ENCODE measurements at places on chromosomes 3 and 15.

DNA sequence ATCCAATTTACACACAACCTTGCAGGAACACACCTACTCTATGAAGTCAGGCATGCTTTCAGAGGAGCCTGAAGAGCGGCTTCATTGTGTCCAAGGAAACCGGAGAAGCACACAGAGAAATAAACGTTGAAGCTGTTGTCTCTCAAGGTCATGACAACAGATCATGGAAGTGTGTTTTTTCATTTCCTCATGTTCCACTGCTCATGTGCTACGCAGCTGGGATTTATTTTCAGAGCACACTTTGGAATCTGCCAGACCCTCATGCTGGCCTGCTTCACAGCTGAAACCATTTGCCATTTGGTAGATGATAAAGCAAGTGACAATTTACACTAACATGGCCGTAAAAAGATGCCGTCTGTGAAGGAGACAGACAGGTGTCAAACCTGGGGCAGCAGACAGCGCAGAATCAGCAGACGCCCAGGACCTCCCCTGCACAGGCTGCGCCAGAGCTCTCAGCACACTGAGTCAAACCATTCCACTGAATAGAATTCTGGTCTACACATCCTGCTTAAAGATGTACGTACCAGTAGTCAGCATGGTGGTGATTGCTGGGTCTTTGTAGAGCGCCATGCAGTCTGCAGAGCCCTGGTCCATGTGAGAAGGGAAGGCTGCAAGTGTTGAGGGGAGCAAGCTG, 99.3 kb downstream of the ARNT2 start:
- DNase-seq = no peak

DNA sequence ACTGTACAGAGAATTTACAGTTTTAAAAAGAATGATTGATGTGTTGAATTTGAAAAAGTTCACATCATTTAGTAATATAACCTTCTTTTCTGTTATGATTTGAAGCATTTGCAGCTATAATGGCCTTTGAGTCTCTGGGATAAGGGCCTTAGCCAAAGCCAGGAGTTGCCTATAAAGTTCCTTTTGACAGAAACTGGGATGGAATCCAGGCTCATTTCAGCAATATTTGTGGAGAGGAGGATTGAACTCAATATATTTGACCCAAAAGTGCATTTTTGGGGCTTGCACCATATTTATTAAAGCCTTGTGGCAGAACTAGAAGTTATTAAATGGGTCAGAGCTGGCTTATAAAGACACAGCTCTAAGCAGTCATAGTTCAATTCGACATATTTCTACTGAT, 348.7 kb upstream of the EPHA3 start:
- DNase-seq = no peak

DNA sequence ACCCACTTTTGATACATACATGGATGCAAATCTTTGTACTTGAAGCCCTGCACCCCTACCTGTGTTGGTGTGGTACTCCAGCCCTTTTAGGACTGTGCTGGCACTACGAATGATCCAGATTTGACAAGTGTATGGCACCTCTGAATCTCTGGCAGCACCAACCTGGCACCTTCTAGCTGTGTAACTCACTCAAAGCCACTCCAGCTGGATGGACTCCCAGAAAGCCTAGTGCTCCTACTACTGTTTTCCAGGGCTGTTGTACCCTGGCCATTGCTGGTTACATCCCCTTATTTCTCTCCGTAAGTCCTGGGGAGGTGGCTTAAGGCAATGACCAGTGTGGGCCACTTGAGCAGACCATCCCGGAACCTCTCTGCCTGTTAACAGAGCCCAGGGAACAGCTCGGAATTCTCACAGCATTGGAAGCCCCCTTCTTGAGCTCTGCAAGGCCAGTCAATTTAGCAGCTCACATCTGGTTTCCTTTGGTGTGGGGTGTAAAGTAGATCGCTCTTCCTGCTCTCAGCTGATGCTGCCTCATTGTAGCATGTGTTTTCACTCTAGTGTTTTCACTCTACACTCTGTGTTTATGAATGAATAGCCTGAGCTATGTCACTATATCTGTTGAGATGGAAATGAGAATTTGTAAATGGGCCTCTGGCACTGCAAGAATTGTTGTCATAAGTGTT, 12.2 kb downstream of the CALML4 start:
- no peak for DNase-seq

DNA sequence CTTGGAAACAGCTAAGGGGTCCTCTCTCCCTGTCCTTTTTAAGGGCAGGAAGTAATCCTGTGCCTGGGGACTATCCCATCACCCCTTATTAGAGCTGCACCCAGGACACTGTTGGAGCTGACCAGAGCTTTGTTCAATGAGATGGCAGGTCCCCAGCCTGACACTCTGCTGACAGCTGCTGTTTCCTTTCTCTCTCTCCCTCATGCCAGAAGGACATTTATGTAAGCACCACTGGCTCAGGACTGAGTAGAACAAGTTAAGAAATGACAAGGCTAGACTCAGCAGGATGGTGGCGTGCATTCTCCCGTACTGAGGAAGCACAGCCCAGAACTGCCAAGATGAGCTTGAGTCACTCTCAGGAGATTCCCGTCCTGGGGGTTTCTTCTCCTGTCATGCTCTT, 17.3 kb downstream of the GJD2 start:
- peak; percentile 29 for DNase-seq

DNA sequence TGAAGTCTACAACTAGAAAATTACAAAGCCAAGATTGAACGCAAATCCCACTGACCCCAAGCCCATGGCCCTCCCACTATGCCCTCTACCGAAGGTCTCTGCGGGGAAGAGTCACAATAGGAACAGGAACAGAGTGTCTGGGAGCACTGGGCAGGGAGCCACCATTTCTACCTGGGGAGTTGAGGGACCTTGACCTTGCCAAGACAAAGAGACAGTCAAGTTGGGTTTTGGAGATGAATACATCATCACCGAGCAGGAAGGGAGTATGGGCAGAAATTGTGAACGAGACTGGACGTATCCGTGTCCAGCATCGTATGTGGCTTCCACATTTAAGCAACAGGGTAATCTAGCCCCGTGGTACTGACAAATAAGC, 30.8 kb upstream of the BFSP2 start:
- DNase-seq = no peak

Data from GM04504 (cell line).